ENCODE measurements at places on chromosomes 13 and 19. TPM values are rescaled to one million over a fixed set of nuclear protein-coding genes. Genes with fewer than 3 reads are reported as not detected.

MYBPC2 gene
- 0.03 TPM for polyA plus RNA-seq

ANGPTL8 gene
- not detected for polyA plus RNA-seq

FFAR2 gene
- polyA plus RNA-seq, result not detected

ZNF836 gene
- polyA plus RNA-seq, result 0.50 TPM

SLITRK1 gene
- polyA plus RNA-seq, result not detected

SERTM1 gene
- polyA plus RNA-seq, result not detected

GPR42 gene
- polyA plus RNA-seq, result not detected

C3 gene
- polyA plus RNA-seq, result 70.9 TPM

GPR18 gene
- not detected for polyA plus RNA-seq

ACER1 gene
- polyA plus RNA-seq, result not detected

LCP1 gene
- 0.07 TPM for polyA plus RNA-seq

PTPRS gene
- polyA plus RNA-seq, result 38.8 TPM

MBD3L2 gene
- polyA plus RNA-seq, result not detected

CADM4 gene
- polyA plus RNA-seq, result 9.2 TPM

PCDH20 gene
- not detected for polyA plus RNA-seq

EPSTI1 gene
- 0.07 TPM for polyA plus RNA-seq

ZNF723 gene
- polyA plus RNA-seq, result not detected

CRLF1 gene
- 2.7 TPM for polyA plus RNA-seq

FGF22 gene
- 1.1 TPM for polyA plus RNA-seq

GPR183 gene
- polyA plus RNA-seq, result not detected

ADPRHL1 gene
- polyA plus RNA-seq, result 11.1 TPM

DNAAF3 gene
- 5.4 TPM for polyA plus RNA-seq

NFIX gene
- 3.0 TPM for polyA plus RNA-seq

SELENOV gene
- polyA plus RNA-seq, result not detected

LILRA1 gene
- polyA plus RNA-seq, result not detected

CYP2F1 gene
- not detected for polyA plus RNA-seq

FSTL3 gene
- polyA plus RNA-seq, result 131 TPM

ZNF534 gene
- not detected for polyA plus RNA-seq

UBXN6 gene
- polyA plus RNA-seq, result 31.6 TPM

ZNF560 gene
- polyA plus RNA-seq, result not detected

TICAM1 gene
- 3.9 TPM for polyA plus RNA-seq

PRR22 gene
- polyA plus RNA-seq, result 2.2 TPM

KASH5 gene
- polyA plus RNA-seq, result 0.17 TPM

CNN1 gene
- 1.0 TPM for polyA plus RNA-seq

CYP2A6 gene
- not detected for polyA plus RNA-seq

TEX101 gene
- not detected for polyA plus RNA-seq
